Left colon (tissue), 2 donors: ENCODE measurements at places on chromosomes 5 and 9. TPM values are rescaled to one million over a fixed set of nuclear protein-coding genes. Genes with fewer than 3 reads are reported as not detected.
A peak's percentile ranks its signal among the peaks of the same experiment; 100 is the strongest.

- no peak for DNase-seq
These were observed 12.6 kb downstream of the ERGIC1 start for GRCh38 chr5:172846677-172847076.

GRCh38 chr9:124285903-124286291, 28.1 kb downstream of the NEK6 start:
- DNase-seq, result peak; percentile 85

DNA sequence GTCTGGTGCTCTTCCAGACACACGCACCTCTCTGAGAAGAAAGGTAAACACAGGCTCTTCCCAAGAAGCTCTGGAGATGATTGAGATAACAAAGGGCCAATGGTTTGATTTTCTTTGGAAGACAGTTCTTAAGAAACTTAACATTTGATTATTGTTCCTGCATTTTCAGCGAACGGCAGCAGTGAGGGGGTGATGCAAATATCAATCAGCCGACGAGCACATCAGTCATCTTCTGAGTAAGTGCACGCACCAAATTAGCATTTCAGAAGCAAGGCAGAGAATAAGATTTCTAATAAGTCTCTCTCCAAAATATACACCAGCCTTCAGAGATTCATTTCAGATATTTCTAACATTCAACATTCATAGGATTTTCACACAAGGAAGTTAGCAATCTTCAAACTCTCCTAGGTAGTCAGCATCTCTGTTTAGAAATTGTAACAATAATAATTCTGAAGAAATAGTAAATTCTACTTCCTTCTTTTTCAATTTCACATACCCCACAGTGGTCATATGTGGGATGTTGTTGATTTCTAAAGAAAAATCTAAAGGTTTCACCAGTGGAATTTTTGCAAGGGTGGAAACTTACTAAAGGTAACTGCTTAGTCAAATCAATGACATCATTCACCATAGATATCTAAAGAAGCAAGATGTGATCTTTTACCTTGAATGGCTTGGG, 250.3 kb downstream of the SEC61B start:
- DNase-seq, result no peak

ATP10B gene
- total RNA-seq, result 292 TPM

KCNT1 gene
- total RNA-seq, result not detected

BTNL8 gene
- 33.0 TPM for total RNA-seq

DNA sequence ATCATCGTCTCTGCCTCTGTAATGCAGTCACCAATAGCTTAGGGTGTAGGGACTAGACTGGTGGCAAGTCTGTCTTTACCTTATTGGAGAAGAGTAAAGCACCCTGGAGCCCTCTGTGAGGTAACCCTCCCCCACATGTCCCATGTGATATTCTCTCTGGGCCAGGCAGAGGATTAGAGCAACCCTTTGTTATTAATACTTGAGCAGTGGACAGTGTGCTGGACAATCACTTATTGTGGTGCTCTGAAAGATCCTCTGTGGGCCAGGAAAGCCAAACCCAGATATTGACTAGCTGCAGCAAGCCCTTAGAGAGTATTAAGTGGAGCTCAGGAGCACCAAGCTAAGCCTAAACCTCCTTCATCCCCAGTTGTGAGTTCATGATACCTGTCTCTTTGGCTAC, 139.7 kb upstream of the RUSC2 start:
- DNase-seq, result no peak

TLX3 gene
- total RNA-seq, result not detected

CAVIN4 gene
- 0.22 TPM for total RNA-seq

GRCh38 chr9:133058550-133059320, 3.0 kb upstream of the CEL start:
- DNase-seq, result no peak

DNA sequence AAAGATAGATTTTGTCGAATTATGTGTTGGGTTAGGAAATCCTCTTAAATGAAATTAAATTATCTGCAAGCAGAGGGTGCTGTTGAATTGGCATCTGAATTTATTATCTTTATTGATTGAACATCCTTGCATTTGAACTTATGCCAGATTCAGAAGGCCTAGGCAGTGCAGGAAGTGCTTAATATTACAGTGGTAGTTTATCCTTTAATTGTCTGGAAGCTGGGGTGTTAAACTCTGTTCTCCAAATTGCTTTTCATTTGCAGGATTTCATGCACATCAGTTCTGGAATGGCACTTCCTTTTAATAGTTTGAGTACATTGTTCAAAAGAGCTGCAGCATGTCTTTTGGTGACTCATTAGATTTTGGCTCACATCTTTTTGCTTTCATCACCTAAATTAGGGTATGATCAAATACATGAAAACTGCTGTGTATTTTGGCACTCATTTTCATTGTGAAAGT, 186.3 kb downstream of the KDM4C start:
- DNase-seq, result no peak

DNA sequence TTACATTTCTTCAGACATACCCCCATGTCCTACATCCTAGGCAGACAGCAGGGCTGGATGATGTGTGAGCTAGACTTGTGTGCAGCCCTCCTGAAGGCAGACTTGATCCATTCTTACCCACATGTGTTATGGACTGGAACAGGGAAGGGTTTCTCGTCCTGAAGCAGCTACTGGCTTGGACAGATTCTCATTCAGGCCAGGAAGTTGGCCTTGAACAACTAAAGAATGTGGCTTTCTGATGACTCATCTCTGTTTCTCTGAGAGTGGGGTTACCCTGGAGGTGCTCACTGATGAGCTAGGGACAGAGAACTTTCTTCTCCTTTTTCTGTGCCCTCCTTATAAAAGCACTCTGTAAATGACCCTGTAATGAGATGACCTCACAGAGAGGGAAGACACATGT, 246.5 kb downstream of the PCSK5 start:
- no peak for DNase-seq

GRCh38 chr9:109238125-109238524, 71.1 kb upstream of the FRRS1L start:
- DNase-seq, result no peak

RACK1 gene
- 1,192 TPM for total RNA-seq

DNA sequence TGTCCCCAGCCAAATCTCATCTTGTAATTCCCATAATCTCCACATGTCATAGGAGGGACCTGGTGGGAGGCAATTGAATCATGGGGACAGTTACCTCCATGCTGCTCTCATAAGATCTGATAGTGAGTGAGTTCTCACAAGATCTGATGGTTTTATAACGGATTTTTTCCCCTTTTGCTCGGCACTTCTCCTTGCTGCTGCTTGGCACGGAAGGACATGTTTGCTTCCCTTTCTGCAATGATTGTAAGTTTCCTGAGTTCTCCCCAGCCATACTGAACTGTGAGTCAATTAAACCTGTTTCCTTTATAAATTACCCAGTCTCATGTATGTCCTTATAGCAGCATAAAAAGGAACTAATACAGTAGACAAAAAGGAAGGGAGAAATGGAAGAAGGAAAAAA, 76.7 kb upstream of the CCNG1 start:
- DNase-seq, result no peak

- DNase-seq, result no peak
These were observed 2223.0 kb downstream of the MAT2B start for GRCh38 chr5:165728425-165728824.

- DNase-seq, result no peak
These were observed 280.4 kb downstream of the ZNF608 start for GRCh38 chr5:124466011-124466410.

- peak; percentile 57 for DNase-seq
These were observed at the start of gene GLRA1 for GRCh38 chr5:151924564-151925301. Gene GLRA1 (minus strand): TSS chr5:151924851. CDS start chr5:151924549, 302 bp downstream.

- no peak for DNase-seq
These were observed 147.6 kb downstream of the SV2C start for GRCh38 chr5:76230711-76231285.

DNA sequence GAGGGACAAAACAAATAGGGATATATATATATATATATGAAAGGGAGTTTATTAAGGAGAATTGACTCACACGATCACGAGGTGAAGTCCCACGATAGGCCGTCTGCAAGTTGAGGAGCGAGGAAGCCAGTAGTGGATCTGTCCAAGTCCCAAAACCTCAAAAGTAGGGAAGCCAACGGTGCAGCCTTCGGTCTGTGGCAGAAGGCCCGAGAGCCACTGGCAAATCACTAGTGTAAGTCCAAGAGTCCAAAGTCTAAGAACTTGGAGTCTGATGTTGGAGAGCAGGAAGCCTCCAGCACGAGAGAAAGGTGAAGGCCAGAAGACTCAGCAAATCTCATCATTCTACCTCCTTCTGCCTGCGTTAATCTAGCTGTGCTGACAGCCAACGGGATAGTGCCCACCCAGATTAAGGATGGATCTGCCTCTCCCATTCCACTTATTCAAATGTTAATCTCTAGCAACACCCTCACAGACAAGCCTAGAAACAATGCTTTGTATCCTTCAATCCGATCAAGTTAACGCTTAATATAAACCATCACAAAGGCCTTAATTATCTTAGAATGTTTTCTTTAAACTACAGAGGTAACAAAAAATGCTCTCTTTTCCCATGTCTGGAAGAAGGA, 23.8 kb upstream of the DAB2 start:
- DNase-seq, result no peak

DNA sequence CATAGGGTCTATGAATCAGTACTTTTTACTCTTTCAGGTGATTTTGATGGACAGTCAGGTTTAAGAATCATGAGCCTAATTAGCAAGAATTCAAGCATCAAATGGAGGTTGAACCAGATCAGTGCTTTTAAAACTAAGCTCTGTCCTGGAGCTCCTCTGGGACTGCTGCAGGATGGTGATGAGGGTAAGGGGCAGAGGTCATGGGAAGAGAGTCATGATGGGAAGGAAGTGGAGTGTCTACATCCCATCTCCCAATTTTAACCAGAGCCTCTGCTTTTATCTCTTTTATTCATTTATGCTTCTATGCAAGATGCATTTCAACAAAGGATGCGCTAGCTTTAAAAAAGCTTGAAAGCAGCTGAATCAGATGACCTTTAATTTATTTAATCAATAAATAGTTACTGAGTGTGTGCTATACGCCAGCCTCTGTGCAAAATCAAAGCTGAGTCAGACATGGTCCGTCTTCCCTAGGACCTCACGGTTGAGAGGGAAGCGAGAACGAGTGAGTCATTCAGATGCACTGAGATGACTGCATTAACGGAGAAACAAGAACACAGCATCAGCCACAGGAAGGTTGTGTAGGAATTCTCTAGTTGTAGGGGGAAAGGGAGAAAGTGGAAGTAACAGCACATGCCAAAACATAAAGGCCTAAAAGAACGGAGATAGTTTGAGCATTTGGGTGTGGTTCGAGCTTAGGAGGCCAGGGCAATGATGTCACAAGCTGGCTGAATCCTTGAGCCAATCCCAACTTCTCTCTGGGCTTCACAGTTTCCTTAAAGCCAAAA, 441.6 kb upstream of the BRINP1 start:
- DNase-seq, result no peak

DNA sequence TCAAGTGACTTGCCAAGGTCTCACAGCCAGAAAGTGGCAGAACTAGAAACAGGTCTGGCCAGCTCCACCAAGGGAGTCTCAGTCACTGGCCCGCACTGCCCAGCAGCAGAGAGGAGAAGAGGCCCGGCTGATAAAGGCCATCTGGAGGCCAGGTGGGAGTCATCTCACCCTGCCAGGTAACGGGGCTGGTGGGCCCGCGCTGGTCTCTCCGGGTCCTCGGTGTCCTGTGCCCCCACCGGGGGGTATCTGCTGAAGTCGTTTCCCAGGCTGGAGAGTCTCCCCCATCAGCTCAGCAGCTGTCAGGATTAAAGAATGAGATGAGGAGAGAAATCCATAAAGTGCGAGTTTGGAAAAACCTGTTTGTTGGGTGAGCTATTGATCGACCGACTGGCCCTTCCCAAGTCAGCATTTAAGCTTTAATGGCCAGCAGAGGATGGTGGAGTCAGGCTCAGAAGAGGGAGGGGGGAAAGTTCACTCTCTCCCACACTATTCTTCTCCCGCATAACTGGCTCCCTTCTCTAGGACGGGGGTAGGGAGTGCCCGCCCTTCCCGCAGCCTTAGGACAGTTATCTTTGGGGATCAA, 30.3 kb downstream of the LMX1B start:
- no peak for DNase-seq

DNA sequence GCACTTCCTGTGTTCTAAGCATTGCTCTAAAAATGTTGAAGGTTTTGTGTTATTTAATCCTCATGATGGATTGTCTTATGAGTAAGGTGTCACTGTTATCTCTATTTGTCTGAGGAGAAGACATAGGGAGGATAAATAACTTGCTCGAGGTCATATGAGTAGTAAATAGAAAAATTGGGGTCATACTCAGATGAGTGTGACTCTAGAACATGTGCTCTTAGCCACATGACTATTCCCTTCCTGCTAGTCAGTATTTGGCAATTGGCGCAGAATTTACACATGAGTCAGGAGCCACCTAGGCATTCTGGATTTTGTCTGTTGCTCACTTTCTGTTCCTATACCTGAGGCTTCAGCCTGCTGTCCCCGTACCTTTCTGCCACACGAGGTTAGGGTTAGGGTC, 234.6 kb upstream of the CD180 start:
- no peak for DNase-seq

PFN3 gene
- total RNA-seq, result not detected

DNA sequence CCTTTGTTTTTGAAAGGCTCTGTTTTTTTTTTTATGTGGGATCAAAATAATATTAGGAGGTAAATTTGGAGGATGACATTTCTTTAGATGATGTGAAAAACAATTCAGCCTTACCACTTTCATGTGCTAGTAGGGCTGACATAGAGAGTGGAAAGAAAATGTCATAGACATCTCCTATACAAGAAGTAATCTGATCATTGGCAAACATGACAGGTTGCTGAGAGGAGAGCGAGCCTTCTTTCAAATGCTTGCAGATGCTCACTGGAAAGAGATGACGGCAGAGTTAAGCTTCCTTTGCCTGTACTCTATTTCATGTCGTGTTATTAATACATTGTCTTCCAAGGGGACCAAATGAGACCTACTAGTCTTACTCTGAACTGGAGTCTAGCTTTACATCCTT, 160.1 kb upstream of the DAP start:
- DNase-seq, result no peak

- DNase-seq, result no peak
These were observed 107.4 kb downstream of the LHFPL2 start for GRCh38 chr5:78541086-78541654.

GRCh38 chr5:131595088-131596033, 39.7 kb downstream of the RAPGEF6 start:
- no peak for DNase-seq

DNA sequence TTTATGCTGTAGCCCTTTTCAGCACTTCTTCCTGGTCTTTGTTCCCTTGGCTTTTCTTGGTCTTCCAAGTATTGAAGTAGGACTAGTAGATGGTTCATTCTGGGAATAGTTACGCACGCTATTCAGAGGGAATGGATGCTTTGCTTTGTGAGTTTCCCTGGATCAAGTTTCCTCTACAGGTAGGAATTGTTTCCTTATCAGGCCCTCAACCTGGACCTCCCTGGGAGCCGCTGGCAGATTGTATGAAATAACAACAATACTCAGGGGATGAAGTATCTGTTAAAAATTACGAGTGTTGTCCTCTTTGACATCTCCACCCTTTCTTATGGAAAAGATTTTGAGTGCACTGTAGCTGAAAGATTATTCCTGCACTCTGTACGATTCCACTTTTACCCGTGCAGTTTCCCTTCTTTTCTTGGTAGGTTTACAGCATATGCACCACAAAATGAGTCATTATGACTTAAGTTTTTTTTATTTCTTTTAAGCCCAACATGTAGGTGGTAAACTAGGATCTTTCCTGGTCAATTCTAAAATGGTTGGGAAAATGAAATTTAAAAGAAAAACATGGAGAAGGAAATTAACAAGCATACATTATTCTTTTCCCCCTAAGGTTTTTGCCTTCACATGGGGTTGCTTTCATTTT, 57.9 kb downstream of the ARHGAP26 start:
- DNase-seq, result no peak

LCN15 gene
- 8.0 TPM for total RNA-seq

GRCh38 chr5:143355710-143356109, 47.8 kb downstream of the NR3C1 start:
- DNase-seq, result peak; percentile 21
